ENCODE measurements at places on chromosomes 13 and 19.

DNA sequence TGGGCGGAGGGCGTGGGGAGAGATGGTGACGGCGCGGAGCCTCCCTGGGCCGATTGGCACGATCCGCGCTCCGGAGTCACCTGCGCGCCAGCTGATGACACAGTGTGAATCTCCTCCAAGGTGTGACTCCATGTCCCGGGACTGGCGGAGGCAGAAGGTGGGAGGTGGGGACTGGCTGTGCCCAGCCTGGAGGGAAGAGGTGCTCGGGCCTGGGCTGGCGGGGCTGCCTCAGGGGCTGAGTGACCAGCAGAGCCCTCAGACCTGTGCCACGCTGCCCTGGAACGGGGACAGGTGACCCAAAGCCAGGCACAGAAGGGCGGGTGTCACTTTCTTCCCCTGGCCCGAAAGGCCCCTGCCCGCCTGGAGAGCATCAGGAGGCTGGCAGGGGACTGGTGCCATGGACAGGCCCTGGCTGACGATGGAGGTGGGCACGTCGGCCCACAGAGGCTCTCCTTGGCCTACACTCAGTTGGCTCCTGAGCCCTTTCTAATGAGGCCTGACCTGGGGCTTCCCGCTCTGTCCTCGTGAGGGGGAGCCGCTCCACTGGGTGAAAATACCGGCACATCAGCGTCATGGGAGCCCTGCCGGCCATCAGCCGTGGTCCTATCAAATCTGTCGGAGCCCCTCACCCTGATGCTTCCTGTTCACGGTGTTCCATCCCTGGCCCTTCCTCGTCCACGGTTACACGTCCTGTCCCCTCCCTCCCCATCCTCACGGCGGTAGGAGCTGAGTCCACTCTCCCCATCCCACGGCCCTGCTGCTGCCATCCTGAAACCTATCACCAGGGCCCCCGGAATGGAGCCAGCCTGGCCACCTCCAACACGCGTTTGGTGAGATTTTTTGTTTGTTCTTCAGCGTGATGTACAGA, 75.6 kb downstream of the SPACA7 start:
- no peak for DNase-seq

DNA sequence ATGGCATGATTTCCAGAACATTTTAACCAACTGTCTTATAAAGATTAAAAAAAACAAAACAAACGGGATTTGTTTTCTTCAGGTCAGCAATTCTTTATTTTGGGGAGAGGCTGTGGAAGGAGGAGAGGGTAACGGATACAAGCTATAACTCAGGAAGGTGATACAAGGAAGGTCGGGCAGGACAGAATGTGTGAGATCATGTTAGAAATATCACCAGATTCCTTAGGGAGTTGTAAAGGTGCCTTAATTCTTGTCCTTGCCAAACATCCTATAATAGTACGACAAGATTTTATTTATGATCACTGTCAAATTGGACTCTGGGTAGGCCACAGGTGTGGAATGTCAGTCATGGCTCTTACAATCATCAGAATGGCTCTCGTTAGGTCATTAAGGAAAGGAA, 503.1 kb downstream of the DIAPH3 start:
- no peak for DNase-seq

GRCh38 chr13:24644036-24644435, 36.2 kb upstream of the ATP12A start:
- DNase-seq: no peak

DNA sequence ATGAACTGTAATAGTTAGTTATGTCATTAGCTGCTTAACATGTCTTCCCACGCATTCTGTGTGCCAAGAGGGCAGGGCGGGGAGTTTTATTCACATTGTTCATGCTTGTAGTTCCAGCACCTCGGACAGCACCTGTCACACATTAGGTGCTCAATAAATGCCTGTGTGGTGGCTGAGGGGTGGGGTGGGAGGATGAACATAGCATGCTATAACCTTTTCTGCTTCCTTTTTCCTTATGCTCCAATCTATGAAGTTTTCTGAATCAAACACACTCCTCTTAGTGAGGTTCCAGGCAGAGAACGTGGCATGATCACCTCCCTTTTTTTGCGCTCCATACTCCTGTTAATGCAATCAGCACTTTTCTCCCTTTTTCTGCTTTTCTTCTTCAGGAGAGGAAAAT, 15.8 kb upstream of the PTPRS start:
- no peak for DNase-seq

- no peak for DNase-seq
These were observed 82.5 kb downstream of the AKAP11 start for GRCh38 chr13:42354241-42355091.

DNA sequence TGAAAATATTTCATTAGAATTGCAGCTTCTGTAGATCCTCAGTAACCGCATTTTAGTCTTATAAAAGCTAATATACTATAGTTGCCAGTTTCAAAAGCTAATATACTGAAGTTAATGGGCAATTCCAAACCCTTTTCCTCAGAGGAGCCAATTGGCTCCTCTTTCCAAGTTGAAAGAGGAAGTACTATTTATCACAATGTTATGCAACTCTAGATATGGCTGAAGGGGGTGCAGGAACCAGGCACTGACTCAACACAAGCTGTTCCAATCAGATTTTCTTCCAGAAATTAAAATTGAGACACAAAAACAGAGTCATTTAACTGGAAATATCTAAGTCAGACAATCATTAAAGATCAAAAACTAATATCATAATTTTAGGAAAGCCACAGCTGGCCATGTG, 258.9 kb downstream of the PCDH20 start:
- DNase-seq: no peak

DNA sequence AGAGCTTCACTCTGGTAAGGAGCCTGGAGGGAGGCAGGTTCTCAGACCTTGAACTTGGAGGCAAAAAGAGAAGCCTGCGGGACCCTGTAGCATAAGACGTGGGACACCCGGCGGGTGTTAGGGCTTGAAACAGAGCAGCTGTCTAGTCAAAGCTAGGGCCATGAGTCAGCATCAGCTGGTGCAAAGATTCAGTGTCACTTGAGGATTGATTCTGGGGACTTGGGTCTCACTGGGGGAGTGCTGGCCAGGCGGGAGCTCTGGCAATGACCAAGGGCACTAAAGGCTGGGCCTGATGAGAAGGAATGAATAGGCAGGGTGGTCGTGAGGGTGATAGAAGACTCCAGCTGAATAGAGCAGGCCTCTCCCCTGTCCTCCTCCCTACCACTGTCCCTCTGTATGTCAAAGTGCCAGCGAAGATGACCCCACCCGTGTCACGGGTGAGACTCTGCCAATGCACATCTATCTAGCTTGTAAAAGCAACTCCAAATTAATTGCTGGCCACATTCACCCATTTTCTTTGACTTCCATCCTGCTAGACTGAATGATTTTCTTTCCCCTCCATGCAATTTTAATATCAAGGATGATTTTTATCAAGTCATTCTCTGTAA, 97.1 kb downstream of the MBNL2 start:
- no peak for DNase-seq

GRCh38 chr19:751501-752341, 809 bp downstream of the MISP start:
- no peak for DNase-seq

- DNase-seq: no peak
These were observed 7.4 kb downstream of the IGFL4 start for GRCh38 chr19:46033401-46033800.

GRCh38 chr13:89205856-89206520, 1534.8 kb downstream of the SLITRK5 start:
- DNase-seq: no peak

- DNase-seq: peak; percentile 61
These were observed 459 bp downstream of the MIDN start for GRCh38 chr19:1248786-1249297.
